ENCODE measurements at places on chromosomes 2 and 18. TPM values are rescaled to one million over a fixed set of nuclear protein-coding genes. Genes with fewer than 3 reads are reported as not detected.

The IMP4 gene
- 167 TPM for total RNA-seq

GRCh38 chr2:69931832-69932595 lies 17.1 kb downstream of the MXD1 start:
- no peak for DNase-seq

DNA sequence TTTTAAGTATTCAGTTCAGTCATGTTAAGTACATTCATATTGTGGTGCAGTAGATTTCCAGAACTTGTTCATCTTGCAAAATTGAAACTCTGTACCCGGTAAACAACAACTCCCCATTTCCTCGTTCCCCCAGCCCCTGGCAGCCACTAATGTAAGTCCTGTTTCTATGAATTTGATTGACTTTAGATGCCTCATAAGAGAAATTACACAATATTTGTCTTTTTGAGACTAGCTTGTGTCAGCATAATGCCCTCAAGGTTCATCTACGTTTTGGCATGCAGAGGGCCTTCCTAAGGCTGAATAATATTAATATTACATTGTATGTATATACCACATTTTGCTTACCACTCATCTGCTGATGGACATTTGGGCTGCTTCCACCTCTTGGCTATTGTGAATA lies 30.9 kb downstream of the METTL21A start:
- DNase-seq = no peak

DNA sequence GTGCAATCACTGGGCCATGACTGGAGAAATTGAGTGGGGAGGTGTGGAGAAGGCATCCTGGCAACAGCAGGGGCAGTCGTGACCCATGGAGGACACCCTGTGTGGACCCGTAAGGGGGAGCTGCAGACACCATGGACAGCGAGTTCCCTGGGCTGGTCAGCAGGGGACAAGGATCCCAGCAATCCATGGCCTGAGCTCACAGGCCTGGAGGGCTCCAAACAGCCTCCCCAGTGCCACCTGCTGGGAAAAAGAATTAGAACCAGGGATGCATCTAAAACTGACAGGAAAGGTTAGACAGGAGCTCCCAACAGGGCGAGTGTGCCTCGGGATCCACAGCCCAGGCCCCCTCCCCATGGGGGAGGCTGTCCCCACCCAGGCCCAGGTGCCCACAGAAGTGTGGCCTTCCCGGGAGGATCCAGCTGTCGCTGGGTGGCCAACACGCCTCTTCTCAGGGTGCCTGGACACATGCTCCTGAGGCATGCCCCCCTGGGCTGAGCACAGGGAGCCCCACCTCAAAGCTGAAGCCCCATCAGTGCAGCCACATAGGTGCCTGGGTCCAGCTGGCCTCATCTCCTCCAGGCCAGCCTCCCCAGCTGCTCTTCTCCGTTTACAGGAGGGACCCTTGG lies 20.5 kb upstream of the KIF1A start:
- peak; percentile 62 for DNase-seq

GRCh38 chr18:44733754-44734465 lies 53.2 kb downstream of the SETBP1 start:
- no peak for DNase-seq

- no peak for DNase-seq
Observed at GRCh38 chr2:119638246-119638645, 40.8 kb upstream of the TMEM177 start.

Measured in K562 (cell line).